ENCODE measurements at places on chromosomes 7 and 10.

DNA sequence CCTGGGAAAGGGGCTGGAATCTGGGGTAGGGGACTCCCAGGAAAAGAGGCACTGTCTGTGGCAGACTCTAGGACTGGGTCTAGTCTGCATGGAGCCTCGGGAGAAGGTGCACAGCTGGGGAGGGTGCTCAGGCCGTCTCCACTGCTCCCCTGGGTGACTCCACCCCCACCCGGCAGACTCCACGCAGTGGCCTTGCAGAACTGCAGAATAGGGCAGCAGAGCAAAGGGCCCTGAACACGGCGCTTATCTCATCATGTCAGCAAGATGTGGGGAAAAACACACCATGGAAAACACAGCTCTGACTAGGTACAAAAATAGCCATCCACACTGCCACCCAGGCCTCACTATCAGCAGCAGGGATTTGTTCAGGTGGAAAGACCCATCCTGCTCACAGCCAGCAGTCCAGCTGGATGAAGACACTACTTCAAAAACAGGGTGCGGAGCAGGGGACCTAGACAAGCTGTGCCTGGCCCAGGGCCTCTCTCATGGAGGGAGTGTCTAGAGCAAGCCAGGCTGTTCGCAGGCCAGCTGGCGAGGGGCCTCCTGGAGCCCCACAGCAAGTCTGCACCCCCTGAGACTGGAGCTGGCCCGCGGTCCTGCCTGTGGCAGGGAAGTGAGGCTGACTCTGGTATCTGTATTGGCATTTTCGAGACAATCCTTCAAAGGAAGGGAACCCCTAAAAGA is 11.7 kb downstream of the MAT1A start:
- DNase-seq = no peak

DNA sequence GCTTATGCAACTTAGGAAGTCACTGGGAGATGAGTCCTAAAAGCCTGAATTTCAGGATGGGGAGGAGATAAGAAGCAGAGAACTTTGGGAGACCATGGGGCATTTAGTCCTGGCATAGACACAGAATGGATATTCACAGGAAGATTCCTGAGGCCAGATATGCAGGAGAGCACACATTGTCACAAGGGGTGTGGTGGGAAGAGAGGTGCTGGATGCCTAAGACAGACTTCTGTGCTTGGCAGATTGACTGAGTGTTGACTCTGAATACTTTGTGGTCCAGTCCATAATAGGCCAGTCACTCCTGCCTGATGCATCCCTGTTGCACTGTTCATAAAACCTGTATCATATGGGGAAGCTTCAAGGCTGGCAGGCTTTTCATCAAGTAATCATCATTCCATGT is 18.5 kb downstream of the SRI start:
- no peak for DNase-seq

DNA sequence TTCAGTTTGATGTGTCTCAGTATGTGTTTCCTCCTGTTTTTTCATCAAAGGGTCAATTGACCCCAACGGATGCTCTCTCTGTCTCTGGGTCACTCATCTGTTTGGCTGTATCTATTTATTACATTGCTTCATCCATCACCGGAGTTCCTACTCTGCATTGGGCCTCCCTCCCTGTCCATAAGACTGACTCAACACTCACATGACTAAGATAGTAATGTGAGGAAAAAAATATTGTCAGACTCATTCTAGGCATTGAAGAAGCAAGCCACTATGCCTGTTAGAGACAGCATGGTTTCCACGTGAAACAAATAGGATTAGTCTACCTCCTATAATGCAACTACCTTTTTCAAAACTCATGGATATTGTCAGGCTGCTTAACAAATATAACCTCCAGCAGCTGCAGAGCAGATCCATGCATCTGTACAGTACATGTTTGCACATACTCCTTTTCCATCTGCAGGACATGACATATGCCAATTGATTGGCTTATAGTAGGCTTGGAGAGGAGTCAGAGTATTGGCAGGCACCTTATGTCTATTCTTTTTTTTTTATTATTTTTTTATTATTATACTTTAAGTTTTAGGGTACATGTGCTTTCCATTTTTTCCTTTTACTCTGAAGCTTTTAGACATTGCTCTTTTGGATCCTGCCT is 275.2 kb downstream of the LRRTM3 start:
- no peak for DNase-seq

- no peak for DNase-seq
Observed at GRCh38 chr7:157690833-157691585, 354.2 kb downstream of the DNAJB6 start.

DNA sequence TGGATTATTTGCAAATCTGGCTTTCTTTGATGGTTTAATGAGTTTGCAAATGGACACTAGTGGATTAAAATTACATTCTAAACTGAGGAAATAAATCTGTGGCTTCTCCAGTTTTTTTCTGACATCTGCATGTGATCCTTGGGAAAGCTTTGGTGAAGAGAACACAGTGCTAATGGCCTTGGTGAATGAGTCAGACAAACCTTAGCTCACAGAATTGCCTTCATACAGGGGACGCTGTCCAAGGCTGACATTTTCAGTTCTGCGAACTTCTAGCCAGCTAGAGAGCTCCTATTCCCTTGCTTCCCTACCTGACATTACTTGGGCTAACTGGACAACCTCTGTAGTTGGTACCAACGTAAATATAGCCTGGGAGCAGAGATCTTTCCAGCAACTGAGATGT is 21.2 kb downstream of the BMPER start:
- no peak for DNase-seq

DNA sequence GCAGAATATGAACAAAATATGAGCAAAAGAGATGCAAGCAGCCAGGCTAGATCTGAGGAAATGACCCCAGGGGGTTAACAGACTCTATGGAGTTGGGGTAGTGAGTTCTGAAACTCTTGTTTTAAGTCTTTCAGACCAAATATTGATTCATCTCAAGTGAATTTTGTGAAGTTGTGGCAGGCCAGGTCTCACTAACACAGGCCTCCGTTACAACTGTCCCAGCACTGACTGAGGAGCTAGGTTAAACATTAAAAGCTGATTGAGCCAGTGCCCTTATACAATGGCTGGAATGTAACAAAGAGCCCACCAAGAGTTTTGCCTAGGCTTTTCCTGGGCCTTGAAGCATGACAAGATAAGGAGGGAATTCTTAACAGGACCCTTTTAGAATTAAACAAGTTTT is 192.3 kb upstream of the STK17A start:
- no peak for DNase-seq

DNA sequence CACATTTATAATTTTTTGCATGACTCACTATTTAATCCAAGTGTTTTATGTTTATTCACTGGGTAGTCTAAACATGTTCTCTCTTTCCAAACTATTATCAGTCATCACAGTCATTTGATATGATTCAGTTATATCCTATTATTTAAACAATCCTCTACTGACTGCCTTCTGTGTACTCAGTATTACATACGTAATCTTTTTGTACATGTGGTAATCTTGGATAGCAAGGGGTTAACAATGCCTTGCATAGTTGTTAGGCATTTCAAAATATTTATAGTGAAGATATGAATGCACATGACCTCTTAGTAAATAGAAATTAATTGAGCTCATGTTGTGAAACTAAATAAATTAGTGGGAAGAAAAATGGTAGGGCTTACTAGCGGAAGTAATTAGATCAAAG is 379.4 kb upstream of the KIAA1217 start:
- DNase-seq = no peak

DNA sequence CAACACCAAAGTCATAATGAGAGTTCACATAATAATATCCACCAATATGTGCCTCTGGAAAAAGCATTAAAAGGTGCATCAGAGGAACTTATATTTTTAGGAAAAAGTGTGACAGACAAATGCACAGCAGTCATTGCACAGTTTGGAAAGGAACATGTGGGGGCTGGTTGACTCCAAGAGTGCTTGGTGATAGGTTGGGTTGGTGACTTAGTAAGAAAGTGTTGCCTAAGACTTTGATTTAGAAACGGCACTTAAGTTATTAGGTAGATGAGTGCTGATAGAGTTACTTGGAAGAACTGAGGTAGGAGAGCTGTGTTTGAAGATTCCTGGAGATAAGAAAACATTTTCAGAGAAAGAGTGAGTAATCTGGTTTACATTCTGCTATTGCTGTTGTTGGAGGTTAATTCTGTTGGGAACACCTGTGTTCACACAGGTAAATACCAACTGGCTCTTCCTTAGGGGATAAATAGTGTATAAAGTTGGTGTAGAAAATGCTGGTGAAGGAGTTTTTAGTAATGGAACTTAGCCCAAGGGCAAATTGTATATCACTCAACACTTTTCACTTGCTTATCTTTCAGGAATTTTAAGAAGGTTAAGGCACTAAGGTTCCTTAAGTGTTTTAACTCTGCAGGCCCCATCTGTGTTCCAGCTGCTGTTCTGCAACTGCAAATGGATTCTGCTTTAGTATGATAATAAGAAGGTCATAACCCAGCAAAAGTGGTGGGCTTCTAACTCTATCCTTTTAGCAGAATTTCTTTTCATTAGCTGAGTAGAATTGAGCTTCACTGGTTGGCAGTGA is 196.1 kb downstream of the NSUN6 start:
- DNase-seq = no peak
